Dermis blood vessel endothelial cell (primary cell): ENCODE measurements at places on chromosomes 1 and 21. TPM values are rescaled to one million over a fixed set of nuclear protein-coding genes. Genes with fewer than 3 reads are reported as not detected.

The TNFRSF9 gene
- total RNA-seq = 0.09 and 0.51 TPM in 2 replicates

The INTS11 gene
- 52.8 and 77.5 TPM in 2 replicates for total RNA-seq

The ZNF697 gene
- total RNA-seq = 21.1 and 23.1 TPM in 2 replicates

The SPRR2A gene
- total RNA-seq = not detected in 2 replicates

The MPL gene
- total RNA-seq = 0.09 TPM in 1 of 2 replicates, not detected in the other

The LCE3D gene
- not detected in 2 replicates for total RNA-seq

The CELA2A gene
- not detected in 2 replicates for total RNA-seq

- DNase-seq = no peak
Measured at GRCh38 chr1:23402286-23403037, 22.1 kb downstream of the TCEA3 start.

- DNase-seq = peak; percentile 12
Measured at GRCh38 chr1:92538413-92539061, 51.8 kb upstream of the GFI1 start.

- DNase-seq = no peak
Measured at GRCh38 chr1:182315167-182315556, 76.4 kb downstream of the GLUL start.

GRCh38 chr1:162080472-162081015, 11.1 kb downstream of the NOS1AP start:
- DNase-seq = no peak

DNA sequence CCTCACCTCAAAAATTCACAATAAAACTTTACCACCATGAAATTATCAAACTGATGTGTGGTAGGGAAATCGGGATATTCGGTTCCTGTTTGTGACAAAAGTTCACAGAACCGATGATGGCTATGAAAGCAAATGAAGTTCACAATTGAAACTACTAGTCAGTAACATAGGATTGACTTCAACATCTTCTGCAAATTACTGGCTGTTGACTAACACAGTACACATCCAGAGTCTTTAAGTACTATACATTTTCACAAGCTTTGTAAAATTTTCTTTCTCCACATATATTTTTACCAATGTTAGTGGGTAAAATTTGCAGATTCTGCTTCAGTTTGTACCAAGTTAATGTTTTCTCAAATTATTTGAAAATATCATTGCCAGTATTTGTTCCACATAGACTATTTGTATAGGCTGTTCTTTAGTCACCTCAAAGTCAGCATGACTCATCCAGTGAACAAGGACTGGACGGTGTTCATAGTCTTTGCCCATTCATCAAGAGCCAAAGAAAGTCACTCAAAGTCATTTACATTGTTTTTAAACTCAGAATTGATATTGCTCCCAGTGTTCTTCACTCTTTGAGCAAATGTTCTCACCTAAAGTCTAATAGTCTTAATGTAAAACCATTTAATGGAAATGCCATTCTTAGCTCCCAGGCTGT, 213.4 kb downstream of the USP25 start:
- peak; percentile 19 for DNase-seq

DNA sequence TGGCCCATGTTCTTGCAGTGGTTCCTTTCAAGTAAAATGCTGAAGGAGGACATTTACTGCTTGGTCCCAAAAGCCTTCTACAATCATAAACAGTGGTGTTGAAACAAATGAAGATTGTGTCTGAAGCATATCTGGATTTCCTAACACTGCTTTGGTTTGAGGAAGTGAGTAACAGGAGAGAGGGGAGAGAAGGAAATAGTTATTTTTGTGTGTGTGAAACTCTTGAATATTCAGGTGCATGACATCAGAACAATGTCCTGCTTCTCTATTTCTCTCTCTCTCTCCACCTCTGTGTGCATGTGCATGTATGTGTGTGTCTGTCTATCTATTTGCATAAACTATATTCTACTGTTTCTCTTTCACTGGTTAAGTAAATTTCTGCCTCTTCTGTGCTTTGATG, 61.4 kb upstream of the TNFSF18 start:
- DNase-seq = peak; percentile 68

- no peak for DNase-seq
Measured at GRCh38 chr1:57966340-57966739, 542.5 kb upstream of the DAB1 start.

DNA sequence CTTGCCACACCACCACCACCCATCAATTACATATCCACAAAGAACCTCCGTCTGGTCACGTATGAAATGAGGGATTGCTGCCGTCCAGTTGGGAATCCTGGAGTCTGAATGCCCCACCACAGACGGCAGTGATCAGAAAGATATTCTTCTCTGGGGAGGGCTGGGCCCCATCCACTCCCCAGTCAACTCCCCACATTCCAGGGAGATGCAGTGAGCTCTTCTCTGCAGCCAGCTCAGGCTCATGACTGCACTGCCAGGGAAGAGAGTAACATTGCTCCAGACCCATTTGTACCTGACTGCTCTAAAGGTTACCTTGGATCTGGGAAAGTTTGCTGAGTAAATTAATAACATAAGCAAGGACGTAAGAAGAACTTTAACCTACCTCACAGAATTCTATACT, 18.3 kb downstream of the DEGS1 start:
- no peak for DNase-seq

DNA sequence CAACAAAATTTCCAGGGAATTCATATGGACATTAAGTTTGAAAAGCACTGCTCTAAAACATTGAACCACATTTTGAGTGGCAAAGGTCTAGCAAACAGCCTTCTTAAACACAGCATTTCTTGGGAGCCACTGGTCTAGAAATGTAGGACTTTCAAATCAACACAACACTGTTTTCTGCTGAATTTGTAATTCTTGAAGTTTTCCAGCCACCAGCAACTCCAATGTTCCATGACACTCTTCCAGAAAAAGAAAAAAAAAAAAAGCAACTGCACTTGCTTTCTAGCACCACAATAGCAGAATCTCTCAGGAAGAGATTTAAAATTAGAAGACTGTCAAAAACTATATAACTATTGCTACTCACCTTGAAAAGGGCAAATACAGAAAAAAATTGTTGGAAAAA, 4.5 kb downstream of the SYDE2 start:
- no peak for DNase-seq

GRCh38 chr1:42747125-42747524, 7.1 kb upstream of the CLDN19 start:
- peak; percentile 64 for DNase-seq

DNA sequence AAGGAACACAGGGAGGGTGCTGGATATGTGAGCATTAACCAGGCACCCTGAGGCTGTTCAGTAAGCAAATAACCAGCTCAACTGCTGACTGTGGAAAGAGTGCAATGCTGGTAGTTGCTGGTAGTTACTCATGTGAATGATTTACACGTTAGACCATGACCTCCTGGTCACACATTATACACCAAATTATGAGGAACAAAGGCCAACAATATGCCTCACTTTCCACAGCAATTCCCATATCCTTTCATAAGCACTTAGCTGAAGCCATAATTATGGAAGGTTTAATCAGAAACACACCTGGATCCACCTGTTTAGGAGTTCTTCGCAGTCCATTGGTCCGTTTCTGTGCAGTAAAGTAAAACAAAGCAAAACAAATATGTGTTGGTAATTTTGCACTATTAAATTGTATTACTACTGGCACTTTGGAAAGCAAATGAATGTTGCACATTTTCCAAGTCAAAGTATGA, 281.8 kb downstream of the VAV3 start:
- no peak for DNase-seq

DNA sequence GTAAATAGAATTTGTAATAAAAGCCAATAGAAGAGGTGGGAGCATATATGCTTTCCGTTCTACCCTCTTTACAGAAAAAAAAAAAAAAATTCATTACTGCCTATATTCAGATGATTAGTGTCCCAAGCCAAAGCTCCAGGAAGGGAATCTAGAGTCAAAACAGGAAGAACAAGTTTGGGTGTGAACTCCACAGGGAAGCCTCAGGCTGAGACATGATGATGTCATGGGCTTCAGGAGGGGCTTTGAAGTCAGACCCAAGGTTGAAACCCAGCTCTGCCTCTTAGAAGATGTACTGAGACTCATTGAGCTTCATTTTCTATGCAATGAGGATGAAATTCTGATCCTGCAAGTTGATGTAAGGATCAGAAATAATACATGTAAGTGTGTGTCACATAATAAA, 250.0 kb upstream of the ADGRL2 start:
- DNase-seq = peak; percentile 38

- no peak for DNase-seq
Measured at GRCh38 chr1:174134003-174134659, 25.2 kb upstream of the RABGAP1L start.
